ENCODE measurements at places on chromosomes 12 and 14.

DNA sequence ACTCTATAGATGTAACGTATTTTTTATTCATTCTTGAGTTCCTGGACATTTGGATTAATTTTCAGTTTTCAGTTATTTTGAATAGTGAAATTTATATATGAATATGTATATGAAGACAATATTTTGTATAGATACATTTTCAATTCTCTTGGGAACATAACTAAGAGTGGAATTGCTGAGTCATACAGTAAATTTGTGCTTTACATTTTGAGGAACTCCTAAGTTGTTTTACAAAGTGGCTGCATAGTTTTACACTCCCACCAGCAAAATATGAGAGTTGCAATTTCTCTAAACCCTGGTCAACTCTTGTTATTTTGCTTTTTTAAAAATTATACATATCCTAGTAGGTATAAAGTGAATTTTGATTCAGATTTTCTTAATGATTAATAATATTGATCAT is 1838.6 kb upstream of the SEL1L start:
- no peak for DNase-seq

DNA sequence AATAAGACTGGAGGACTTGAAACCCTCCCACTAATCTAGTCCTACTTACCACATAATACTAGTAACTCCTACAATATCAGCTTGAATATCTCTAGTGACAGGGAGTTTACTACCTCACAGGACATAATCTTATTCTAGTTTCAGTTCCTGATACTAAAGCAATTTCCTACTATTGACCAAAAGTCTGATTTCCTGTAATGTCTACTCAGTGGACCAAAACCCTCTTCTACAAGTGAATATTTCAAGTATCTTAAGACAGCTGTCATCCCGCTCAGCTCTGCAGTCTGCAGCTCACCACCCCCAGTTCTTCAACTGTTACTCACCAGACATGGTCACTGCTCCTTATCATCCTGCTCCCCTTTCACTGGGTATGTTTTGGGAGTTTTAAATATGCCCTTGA is 70.8 kb upstream of the TMCC3 start:
- DNase-seq, result no peak

DNA sequence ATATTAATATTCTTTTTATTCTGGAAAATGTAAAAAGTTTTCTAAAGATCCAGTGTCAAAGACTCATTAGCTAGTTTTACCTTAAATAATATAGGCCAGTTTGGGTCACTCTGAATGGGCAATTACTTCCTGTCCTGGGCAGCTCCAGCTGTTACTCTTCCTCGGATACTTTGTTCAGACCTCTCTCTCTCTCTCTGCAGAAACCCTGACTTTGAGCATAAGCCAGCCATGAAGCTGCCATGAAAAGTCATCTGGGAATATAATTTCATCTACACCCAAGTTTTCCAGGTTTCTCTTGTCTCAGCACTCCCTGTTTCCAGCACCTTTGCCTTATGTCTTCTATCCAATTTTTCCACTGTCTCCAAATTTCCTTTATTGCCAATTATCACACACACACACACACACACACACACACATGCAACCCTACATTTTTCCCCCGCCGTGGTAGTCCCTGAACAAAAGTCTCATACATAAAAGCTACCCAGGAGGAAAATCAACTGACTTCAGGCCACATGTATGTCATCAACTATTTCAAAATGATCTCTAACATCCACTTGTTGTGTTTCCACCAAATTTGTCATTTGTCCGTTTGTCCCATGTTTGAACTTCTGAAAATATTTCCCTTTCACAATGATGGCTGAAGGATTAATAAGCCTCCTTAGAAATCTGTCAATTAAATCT is 318.1 kb downstream of the SSPN start:
- DNase-seq, result no peak

DNA sequence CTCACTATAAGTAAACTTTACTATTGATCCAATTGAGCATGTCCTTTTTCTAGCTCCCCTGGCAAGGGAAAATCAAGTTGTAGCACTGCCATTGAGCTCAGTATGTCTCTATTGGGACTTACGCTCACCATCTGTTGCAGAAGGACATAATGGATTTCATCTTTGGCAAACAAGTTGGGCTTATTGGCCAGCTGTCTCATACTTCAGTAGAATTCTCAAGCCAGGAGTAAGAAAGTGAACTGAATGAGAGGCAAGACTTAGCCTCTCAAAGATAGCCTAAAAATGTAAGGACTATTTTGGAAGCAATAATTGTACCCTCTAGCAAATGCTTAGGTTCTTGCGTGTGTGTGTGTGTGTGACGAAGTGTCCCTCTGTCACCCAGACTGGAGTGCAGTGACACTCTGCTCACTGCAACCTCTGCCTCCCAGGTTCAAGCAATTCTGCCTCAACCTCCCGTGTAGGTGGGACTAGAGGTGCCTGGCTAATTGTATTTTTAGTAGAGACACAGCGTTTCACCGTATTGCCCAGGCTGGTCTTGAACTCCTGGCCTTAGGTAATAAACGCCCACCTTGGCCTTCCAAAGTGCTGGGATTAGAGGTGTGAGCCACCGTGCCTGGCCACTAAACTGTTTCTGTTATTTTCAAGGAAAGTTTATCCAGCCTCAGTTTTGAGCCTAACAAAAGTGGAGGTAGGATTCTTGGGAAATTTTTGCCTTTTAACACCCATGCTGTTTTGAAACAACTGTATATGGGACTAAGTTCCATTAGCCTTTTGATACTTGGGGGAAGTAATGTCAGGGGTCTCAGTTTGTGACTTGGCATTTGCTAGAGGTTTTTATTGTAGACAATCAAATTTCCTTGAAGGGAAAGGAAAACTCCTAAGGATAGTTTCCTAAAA is 7.0 kb downstream of the HNRNPA1 start:
- no peak for DNase-seq

DNA sequence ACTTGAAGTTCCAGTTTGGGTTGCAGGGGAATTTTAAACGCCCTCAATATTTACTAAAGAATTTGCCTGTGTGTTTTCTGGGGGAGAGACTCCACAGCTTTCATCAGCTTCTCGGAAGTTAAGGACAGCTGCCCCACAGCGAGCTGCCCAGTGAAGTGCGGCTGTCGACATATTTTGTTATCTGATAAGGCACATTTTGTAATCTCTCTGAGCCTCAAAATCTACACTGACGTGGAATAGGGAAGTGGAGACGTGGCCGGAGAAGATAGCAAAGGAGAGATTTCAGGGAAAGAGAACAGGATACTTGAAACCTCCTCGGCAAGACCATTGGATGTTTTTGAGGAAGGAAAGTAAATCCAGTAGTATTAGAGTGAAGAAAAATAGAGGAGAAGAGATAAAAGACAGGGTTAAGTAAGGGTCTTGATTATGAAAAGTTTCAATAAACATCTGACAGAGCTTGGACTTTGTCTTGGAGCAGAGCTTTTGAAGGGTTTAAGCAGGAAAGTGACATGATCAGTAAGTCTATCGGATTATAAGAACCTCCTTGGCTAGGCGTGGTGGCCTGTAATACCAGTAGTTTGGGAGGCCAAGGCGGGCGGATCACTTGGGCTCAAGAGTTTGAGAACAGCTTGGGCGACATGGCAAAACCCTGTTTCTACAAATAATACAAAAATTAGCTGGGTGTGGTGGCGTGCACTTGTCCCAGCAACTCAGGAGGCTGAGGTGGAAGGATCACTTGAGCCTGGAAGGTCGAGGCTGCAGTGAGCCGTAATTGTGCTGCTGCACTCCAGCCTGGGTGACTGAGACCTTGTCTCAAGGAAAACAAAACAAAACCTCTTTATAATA is 1.1 kb downstream of the POLR3B start:
- no peak for DNase-seq

DNA sequence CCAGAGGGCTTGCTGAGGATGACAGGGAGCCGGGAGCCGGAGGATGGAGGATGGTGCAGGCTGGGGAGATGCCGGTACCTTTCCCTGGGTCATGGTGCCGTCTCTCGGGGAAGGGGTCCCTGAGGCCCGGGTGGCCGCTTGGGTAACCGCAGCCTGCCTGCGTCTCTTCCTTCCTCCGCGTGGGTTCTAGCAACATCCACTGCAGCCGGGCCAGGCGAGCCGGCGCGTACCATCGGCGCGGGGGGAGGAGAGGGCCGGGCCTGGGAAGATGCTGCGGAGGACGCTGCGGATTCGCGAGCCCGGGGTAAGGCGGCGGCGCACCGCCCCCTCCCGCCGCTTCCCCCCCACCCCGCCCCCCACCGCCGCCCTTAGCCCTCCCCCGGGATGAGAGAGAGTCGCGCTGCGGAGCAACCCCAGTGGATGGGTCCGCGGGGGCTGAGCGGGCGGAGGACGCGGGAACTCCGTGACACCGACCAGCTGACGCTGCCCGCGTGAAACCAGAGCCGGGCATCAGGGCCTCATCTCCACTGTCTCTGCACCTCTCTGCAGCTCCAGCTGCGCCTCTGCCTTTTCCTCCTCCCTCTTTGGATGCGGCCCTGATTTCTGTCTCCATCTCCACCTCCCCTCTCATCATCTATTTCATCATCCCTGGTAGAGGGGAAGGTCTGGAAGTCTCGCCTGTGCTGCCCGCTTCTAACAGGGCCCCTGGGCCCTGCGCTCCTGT is at the start of gene FAIM2:
Gene FAIM2 (minus strand): TSS at position 201 of the 724 bp plus-strand sequence. CDS start 108 bp downstream, at position 93.
- DNase-seq, result no peak

GRCh38 chr14:57274551-57274950 is 5.8 kb downstream of the AP5M1 start:
- no peak for DNase-seq

GRCh38 chr12:127277882-127278281 is 989.1 kb upstream of the TMEM132C start:
- DNase-seq, result no peak

Data from stimulated activated CD8-positive, alpha-beta memory T cell treated with anti-CD3 and anti-CD28 coated beads, Interleukin-7, amount 100 ng/mL, for 1 hour (primary cell).